ENCODE measurements at places on chromosomes 12 and 14.

GRCh38 chr12:28032811-28033537, 60.4 kb upstream of the PTHLH start:
- no peak for DNase-seq

DNA sequence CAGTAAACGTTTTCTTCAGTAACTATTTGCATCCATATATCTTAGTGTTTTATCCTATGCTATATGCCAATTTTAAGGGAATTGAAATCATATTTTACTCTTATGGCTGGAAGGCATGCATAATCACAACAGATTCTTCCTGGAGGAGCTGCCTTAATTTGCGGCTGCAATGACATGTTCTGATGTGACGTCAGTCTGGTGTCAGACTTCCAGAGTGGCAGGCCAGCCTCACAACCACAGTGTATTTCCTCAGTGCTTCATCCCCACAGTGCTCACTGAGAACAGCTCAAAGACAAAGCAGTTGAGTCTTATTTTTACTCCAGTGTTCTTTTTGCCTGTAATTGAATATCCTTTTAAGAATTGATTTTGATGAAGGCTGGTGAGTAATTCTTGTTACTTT, 107.1 kb downstream of the PLEKHA5 start:
- DNase-seq: no peak

GRCh38 chr12:102462795-102463465, 17.4 kb downstream of the IGF1 start:
- DNase-seq: no peak

DNA sequence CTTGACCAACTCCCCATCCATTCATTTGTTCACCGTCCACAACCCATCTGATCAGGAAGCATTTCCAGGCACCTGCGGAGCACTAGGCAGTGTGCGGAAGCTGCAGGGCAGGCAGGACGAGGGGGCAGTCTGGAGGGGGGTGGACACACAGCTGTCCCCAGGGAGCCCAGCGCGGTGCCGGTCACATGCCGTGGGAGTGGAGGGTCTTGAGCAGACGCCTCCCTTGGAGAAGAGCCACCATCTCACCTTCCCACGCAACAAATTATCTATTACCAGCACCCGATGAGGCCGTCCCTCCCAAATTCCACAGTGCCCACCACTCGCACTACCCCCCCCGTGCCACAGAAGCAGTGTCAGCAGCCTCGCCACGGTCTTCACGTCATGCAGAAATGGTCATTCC, 10.8 kb downstream of the DLK1 start:
- no peak for DNase-seq

DNA sequence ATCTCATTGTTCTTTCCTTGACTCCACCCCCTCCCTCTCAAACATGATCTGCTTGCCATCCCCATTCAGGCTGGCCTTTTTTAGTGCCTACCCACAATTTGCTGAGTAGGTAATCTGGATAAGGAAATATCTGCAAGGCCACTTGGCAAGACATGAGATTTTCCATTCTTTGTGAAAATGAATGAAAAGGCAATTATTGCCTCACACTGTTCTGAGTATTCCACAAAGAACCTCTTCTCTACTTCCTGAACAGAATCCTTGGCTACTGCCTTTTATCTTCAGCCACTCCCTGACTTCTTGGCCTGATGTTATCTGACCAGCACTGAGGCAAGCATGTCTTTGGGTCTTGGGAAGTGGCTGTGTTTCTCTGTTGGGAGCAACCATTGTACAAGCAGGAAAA, 263.2 kb upstream of the ATP2B1 start:
- DNase-seq: no peak

DNA sequence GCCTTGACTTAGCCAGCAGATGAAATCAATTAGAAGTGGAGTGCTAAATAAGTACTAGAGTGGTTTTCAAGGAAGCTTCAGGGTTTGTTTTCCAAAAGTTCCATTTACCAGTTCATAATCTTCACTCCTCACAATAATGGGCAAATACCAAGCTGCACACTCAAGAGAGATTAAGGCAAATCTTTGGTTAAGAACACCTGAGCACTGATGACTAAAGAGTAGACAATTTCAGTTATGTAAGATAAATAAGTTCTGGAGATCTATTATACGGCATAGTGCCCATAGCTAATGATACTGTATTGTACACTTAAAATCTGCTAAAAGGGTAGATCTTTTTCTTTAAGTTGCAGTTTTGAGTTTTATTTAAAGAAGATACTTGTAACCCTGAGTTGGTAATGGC, 125.0 kb downstream of the ARMH4 start:
- DNase-seq: no peak

- DNase-seq: no peak
Measured at GRCh38 chr12:30825341-30825740, 70.6 kb upstream of the CAPRIN2 start.

- no peak for DNase-seq
Measured at GRCh38 chr12:97716356-97716755, 253.8 kb downstream of the RMST start.

DNA sequence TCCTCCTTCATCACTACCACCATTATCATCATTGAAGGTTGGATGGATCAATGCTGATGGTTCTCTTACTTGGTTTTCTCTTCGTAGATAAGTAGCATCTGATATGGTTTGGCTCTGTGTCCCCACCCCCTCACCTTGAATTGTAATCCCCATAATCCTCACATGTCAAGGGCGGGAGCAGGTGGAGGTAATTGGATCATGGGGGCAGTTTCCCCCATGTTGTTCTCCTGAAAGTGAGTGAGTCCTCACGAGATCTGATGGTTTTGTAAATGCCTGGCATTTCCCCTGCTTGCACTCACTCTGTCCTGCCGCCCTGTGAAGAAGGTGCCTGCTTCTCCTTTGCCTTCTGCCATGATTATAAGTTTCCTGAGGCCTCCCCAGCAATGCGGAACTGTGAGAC, 172.4 kb upstream of the PWP1 start:
- DNase-seq: no peak

GRCh38 chr12:13095266-13095995, 8.0 kb downstream of the GSG1 start:
- DNase-seq: no peak

DNA sequence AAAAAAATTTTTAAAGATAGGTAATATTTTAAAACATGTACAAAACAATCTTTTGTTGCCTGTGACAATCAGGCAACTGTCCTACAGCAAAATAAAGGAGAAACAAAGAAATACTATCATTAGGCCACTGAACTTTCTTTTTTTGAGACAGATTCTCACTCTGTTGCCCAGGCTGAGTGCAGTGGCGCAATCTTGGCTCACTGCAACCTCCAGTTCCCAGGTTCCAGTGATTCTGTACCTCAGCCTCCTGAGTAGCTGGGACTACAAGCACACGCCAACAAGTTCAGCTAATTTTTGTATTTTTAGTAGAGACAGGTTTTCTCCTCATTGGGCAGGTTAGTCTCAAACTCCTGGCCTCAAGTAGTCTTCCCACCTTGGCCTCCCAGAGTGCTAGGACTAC, 16.6 kb downstream of the RPAP3 start:
- no peak for DNase-seq

DNA sequence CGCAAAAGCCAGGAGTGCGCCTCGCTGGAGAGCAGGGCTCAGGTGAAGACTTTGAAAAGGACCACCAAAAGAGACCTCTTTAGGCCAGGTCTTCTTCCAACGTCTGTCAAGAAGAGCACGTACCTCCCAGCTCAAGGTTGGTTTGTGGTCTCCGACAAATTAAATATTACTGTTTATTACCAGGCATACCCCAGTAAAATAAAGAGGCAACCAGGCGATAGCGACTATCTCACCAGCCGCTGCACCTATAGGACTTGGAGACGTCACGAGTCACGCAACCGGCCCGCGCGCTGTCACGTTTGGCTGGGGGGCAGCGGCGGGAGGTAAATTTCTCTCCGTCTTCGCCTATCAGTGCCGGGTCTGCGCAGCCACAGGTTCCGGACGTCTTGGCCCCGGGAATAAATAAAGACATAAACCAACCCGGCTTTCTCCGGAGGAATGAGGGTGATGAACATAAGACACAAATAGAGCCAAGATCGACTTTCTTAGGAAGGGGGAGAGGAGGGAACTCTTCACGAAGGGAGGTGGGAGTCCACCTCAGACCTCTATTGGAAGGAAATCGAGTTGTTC, 2.0 kb upstream of the TBX5 start:
- DNase-seq: no peak

GRCh38 chr12:25415004-25415403, 138.1 kb downstream of the LMNTD1 start:
- no peak for DNase-seq

DNA sequence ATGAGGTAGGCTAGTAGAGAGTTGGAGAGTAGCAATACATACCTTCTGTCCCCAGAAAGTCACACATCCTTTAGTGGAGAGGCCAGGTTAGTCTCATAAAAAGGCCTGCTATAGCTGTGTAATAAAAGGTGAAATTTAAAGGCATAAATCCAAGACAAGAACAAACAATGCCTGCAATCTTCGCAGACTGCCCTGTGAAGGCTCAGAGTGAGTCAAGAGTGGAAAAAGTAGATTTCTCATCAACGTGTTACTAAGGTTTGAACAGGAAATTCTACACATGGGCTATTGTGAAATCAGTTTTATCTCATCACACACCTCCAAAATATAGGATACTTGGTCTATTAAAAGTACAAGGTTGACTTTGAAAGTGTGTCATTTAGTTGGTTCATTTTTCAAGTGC, at the start of gene KLRC1:
Gene KLRC1 (minus strand): TSS at position 222 of the 400 bp plus-strand sequence. CDS start 2,221 bp downstream, outside the sequence.
- no peak for DNase-seq

- DNase-seq: no peak
Measured at GRCh38 chr14:50947446-50947845, 3.2 kb upstream of the PYGL start.

- peak; percentile 28 for DNase-seq
Measured at GRCh38 chr12:121580959-121581685, at the start of gene KDM2B. Gene KDM2B (minus strand): TSS chr12:121581023. CDS start chr12:121580911, 112 bp downstream.

GRCh38 chr12:129200576-129200975, 347.3 kb downstream of the GLT1D1 start:
- no peak for DNase-seq

DNA sequence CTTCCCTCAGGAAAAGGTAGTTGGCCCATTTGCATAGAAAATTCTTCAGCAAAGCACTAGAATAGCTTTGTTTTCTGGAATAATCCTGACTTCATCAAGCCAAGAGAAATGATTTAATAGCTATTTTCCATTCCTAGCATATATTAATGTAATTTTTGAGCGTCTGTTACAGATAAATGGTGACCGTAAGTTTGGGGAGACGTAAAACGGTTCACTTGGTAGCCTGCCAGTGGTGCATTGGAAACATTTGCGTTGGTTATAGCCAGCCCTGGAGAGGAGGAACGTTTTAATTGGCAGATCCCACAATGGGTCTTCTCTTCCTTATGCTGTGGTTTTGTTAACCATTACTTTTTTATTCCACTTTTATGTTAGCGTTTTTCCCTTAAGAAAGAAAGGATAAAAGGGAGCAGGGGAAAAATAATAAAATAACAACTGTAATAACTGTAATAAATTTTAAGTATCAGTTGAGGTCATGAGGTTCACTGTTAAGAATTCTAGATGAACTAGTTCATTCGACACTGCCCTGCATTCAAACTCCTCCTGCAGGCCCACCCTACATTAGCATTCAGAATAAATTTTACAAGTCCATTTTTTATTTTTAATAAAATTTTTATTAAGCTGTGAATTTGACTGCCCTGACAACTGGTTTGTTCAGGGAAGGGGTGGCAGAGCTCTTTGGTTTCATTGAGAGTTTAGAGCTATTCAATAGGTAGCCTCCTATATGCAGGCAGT, 300.7 kb downstream of the ERC1 start:
- DNase-seq: no peak

- DNase-seq: no peak
Measured at GRCh38 chr14:56170028-56170427, 51.8 kb downstream of the PELI2 start.

DNA sequence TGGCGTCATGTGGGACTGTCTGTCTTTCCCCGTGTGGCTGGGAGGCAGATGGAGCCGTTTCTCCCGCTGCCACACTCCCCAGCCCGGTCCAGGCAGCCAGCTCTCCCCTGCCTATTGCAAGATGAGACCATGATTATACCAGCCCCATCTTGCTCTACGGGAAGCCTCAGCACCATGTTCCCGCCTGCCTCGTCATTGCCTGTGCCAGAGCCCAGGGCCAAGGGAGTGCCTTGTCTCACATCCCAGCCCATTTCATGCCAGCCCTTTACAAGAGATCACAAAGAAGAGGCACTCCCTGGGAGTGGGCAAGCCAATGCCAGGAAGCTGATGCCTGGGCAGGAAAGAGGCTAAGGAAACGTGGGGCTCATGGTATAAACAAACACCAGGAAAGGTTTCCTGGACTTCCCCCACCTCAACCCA, 23.9 kb downstream of the GPR68 start:
- DNase-seq: no peak

GRCh38 chr14:87133073-87133801, 859.7 kb downstream of the GALC start:
- DNase-seq: no peak

GRCh38 chr12:120457133-120457532, 10.9 kb downstream of the GATC start:
- DNase-seq: no peak

DNA sequence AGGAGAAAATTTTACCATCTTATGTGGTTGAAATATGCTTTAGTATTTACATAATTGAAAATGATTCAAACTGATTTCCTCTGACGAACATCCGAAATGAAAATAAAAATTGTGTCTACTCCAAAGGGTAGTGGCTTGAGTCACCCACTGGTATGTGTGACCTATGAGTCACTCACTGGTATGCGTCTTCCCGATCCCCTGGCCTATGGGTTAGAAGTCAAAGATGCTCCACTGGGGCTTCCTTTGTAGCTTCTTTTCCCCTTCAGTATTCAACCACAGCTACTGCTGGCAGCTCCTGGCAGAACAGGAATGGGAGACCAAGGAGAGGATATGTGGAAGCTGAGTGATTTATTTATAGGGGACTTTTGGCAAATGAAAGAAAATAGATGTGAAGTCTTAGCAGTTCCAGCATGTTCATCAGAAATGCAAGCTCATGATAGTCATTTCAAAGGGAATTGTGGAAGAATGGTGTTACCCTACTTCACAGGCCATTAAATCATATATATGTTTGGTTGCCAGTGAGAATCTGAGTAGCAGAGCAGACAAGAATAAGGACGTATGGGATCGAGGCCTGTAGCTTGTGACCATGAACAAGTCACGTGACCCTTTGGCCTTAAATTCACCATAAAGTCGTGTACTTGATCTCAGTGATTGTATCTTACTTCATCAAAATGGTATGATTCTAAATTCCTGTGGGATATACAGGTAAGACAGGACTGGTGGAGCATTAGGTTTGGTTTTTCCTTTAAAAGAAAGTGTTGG, 108.3 kb downstream of the CRADD start:
- peak; percentile 40 for DNase-seq

GRCh38 chr12:1857821-1858220, 37.5 kb downstream of the LRTM2 start:
- DNase-seq: no peak

- DNase-seq: no peak
Measured at GRCh38 chr12:46209170-46209569, 59.7 kb downstream of the SLC38A1 start.

GRCh38 chr14:69982220-69982839, 103.1 kb downstream of the SMOC1 start:
- no peak for DNase-seq
